Pancreas (tissue), 10 donors: ENCODE measurements at places on chromosomes 6 and 20.

DNA sequence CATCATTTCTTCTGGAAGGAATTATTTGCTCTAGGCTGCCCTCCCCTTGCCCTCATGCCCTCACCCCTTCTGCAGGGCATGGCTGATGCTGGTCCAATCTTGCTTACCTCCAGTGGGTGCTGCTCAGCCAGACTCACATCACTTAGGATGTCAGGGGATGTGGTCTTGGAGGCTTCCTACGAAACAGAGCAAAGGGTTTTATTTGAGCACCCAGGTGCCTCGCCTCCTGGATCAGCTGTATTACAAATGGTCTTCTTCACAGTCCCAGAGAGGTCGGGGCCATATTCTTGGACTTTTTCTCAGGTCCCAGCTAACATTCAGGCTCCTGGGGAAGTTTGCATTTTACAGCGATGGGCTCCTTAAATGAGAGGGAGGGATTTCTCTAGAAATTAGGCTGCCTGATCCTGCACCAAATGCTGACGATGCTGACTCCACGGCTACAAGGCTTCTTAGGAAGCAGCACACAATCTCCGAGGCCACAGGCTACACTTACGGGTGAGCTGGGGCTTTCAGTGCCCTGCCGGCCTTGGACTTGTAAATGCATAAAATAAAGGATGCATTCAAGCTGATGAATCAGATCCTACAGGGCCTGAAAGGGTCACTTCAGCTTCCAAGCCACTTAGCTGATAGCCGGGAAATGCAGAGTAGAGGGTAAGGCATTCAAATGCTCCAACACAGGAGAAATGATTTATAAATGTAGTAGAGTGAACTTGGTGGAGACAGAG lies 159.8 kb upstream of the ECI2 start:
- no peak for DNase-seq

DNA sequence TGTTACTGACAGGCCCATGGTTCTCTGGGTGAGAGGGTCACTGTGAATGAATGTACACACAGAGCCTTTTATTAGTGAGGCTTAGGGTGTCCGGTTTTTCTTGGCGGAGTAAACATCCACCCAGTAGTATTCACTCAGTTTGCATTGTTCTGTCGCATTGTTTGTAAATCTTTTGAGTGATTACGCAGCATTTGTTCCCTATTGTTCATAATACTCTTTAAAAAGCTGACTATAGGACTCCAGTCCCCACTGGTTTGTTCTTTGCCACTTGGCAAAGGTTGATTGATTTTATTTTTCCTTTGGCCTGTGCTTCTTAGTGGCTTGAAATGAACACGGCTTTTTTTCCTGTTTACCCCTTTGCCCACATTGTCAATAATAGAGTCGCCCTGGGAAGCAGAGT lies 130.1 kb upstream of the ESR1 start:
- no peak for DNase-seq

GRCh38 chr20:24445510-24446170 lies 23.8 kb upstream of the SYNDIG1 start:
- DNase-seq = no peak

DNA sequence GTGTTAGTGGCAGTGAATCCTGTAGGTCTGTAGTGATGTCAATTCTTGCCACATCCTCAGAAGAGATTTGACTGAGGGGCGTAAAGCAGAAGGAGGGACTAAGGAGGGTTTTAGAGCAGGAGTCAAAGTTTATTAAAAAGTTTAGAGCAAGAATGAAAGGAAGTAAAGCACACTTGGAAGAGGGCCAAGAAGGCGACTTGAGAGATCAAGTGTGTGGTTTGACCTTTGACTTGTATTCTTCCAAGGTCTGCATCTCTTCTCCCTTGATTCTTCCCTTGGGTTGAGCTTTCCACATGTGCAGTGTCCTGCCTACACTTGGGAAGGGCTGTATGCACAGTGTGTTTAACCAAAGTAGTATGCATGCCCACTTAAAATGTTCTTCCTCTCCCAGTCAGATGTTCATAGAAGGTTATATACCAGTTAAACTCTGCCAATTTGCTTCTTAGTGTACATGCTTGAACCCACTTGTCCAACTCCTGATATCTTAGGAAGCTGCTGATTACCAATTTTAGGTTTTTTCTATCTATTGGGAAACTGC lies 627.6 kb downstream of the MMUT start:
- DNase-seq = no peak

DNA sequence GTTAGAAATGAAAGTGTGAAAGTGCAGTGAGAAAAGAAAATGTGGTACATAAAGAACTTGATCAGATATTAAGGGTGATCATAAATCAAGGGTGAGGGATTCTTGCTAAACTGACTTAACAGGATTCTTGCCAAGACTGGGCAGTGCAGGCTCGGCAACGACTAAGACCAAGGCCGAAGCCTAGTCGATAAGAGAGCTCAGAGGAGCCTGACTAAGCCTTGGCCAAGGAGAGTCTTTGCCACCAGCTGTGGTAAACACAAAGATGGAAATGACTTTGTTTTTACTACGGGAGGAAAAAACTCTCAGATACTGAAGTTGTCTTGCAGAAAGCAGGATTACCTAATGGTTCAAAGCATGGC lies 196.6 kb downstream of the LY86 start:
- DNase-seq = no peak

DNA sequence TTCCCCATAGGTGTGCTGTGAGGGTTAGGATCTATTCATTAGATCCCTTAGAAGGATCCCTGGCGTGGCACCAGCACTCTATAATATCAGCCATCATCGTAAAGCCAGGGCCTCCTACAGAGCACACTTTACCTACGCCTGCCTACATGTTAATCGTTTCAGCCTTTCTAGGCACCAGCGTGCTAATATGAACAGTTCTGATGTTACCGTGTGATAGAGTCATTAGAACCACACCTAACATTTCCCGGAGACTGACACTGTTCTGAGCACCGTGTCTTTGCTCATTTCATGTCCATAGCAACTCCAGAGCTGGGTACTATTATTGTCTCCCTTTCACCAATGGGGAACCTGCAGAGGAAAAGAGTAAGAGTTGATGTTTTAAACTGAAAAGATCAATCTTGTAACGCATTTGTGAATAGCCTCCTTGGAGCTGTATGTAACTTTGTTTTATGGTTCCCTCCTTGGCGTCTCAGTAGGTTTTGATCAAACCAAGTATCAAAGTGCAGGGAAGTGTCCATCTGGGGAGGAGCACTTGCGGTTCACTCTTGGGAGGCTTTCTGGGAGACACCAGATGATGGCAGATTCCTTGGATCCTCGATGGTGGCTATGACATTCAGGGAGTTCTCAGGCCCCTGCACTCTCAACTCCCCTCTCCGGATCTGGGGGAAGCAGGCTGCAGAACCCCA lies 73.8 kb upstream of the KCNG1 start:
- DNase-seq = no peak
